ENCODE measurements at places on chromosomes 4 and X.

DNA sequence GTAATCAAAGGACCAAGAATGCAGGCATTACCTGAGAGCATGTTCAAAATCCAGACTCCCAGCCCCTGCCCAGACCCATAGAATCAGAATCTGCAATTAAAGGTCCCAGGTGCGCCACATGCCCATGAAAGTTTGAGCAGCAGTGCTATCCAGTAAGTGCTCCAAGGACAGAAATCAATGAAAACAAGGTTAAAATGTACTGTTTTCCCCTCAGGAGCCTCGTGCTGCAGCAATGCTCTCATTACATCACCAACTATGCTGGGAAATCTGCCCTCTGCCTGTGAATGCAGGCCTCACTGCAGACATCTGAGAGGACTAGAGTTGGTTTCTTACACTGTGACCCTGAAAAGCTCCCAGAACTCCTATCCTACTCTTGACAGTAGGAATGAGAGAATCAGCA, 21.1 kb downstream of the ANXA5 start:
- DNase-seq, result no peak

- peak; percentile 17 for DNase-seq
Observed at GRCh38 chrX:118694638-118695037, 32.8 kb upstream of the IL13RA1 start.

DNA sequence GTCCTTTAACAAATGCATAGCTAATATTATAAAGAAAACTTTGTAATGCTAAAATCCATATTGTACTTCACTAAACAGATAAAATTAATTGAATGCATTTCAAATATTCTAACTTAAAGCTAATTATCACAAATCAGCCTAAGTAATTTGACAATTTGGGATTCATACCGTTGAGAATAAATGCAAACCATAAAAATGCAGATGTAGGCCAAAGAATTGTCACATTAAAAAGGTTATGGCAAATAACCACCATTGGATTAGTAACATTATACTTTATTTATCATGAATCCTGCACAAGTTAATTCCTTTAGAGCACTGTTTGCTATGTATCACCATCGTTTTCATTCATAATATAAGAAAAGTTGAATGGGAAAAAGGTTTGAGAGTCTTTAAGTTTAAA, 301.0 kb downstream of the LDB2 start:
- DNase-seq, result no peak

GRCh38 chr4:176065435-176066291, at the start of gene WDR17:
Gene WDR17, plus strand, starts transcription at chr4:176065841. Its CDS starts 45,740 bp downstream, at chr4:176111581.
- DNase-seq, result peak; percentile 85

- no peak for DNase-seq
Observed at GRCh38 chrX:136697156-136697555, 49.2 kb downstream of the CD40LG start.

DNA sequence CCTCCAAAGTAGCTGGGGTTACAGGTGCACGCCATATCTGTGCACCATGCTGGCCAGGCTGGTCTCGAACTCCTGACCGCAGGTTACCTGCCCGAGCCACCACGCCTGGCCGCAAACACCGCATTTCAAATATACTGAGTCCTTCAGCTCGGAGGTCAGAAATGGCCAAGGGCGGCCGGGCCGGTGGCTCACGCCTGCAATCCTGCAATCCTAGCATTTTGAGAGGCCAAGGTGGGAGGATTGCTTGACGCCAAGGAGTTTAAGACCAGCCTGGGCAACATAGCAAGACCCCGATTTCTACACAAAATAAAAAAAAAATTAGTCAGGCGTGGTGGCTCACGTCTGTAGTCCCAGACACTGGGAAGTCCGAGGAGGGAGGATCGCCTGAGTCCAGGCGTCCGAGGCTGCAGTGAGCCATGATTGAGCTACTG, 71.9 kb upstream of the PPP2R3B start:
- DNase-seq, result no peak

GRCh38 chrX:9729171-9729885, 36.3 kb downstream of the GPR143 start:
- peak; percentile 18 for DNase-seq

DNA sequence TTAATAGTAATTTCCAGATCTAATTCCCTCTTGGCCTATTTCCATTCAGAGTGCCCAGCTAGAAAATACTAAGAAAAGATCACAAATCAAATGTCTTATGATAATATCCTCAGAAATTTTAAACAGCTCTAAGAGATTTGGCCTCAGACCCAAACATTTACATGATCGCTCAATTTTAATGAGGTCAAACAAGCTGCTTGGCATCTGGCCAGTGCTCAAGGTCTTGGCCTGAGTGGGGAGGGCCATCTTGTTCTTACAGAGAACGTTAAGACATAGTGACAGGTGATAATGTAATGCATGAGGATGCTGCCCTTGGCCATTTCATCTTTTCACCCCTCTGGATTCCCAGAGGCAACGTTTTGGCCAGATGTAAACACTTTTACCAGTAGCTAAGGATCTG, 159.2 kb upstream of the SLC7A11 start:
- no peak for DNase-seq

DNA sequence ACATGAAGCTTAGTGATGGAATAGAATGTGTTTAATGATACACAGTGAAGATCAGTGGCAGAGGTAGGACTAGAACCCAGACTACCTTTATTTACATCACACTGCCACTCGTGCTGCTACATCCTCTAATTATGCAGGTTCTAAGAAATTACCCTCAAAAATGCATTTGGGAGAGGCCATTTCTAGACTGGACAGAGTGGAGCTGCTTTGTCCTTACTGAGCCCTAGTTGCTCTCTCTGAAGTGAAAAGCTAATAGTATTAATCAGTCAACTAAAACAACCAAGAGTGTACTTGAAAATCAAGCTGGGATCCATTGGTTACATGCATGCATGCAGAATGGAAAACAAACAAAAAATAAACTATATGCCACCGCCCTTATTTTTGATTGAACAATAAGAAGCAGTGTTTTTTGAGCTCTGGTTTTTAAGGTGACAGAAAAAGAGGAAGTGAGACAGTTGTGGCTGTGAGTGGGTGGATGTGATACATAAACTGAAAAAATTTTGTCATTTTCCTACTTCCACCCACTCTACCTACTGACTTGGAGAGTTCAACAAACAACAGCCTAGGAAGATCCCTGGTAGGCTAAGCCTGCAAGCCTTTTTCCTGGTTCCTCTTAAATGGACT, 6.8 kb upstream of the VSIG4 start:
- no peak for DNase-seq

Measured in fibroblast of skin of scalp (primary cell).